Large intestine (tissue), 12 donors: ENCODE measurements at places on chromosomes 16 and 17. TPM values are rescaled to one million over a fixed set of nuclear protein-coding genes. Genes with fewer than 3 reads are reported as not detected.

TBC1D3C gene
- 3.1 TPM for polyA plus RNA-seq

- DNase-seq = no peak
Measured at GRCh38 chr16:84514874-84515835, 10.7 kb upstream of the MEAK7 start.

DNA sequence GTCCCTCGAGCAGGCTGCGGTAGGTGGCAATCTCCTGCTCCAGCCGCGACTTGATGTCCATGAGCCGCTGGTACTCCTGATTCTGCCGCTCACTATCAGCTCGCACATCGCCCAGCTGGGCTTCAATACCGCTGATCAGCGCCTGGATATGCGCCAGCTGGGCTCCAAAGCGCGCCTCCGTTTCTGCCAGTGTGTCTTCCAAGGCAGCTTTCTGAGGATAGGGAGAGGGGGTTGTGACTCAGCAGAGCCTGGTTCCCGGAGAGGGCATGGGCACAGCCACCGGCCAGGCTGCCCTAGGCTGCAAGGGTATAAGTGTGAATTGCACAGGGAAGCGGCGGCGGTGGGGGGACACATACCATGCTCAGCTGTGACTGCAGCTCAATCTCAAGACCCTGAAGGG lies 4.3 kb downstream of the KRT19 start:
- no peak for DNase-seq

PFAS gene
- polyA plus RNA-seq = 25.3 TPM

LGALS9C gene
- 0.51 TPM for polyA plus RNA-seq

DNA sequence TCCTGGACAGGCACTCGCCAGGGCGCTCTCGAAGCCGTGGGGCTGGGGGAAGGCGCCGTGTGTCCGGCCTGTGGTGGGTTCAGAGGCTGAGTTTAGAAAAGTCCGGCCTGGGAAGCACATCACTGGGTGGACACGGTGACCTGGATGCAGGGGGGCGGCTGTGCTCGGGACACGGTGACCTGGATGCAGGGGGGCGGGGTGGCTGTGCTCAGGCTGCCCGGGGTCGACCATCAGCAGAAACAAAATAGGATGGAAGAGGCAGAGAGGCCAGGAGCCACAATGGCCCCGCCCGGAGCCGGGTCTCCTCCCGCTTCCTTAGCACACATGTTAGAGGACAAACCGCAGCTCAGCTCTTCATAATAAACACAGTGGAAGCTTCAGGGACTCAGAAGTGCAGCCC lies 43.2 kb upstream of the GNG13 start:
- DNase-seq = no peak

PRSS22 gene
- 0.63 TPM for polyA plus RNA-seq

USP43 gene
- polyA plus RNA-seq = 4.7 TPM

- DNase-seq = no peak
Measured at GRCh38 chr16:600781-601180, 10.9 kb downstream of the RAB40C start.

- peak; percentile 34 for DNase-seq
Measured at GRCh38 chr16:8571061-8571596, 19.2 kb downstream of the TMEM114 start.

GRCh38 chr16:66357523-66357928 lies 9.0 kb upstream of the CDH5 start:
- DNase-seq = peak; percentile 56

DNA sequence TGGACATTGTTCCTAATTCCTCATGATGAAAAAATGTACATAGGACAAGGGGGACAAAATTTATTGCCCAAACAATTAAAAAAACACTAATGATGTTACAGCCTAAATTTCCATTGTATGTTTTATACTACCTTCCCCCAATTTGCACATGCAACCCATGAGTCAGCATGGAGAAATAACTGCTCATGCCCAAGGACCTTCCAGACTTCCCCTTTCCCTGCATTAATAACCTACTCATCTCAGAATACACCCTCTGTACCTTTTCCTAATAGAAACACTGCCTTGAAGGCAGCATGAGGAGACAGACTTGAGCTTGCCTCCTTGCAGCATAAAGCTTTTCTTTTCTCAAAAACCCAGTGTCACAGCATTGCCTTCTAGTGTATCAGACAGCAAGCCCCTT lies 2402.8 kb downstream of the TP53TG3F start:
- DNase-seq = no peak

DNA sequence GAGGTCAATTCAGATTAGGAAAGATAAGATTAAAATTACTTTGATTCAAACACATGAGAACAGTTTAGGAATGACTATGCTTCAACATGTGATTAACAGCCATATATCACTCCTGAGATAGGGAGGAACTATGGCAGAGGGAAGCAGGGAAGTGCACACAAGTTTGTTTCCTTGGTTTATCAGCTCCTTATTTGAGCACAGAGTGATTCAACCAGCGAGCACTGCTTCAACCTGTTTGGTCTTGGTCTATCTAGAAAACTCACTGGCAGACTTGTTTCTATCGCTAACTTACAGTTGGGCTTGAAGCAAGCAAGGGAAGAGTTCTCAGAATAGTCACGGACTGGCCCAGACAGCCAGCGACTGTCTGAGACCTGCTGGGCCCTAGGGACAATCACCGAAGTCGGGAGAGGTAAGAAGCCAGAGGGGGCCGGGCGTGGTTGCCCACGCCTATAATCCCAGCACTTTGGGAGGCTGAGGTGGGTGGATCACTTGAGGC lies 23.5 kb downstream of the TUBG1 start:
- peak; percentile 42 for DNase-seq

- no peak for DNase-seq
Measured at GRCh38 chr16:54194334-54194743, 92.2 kb downstream of the IRX3 start.

GRCh38 chr17:54172985-54173316 lies 350.2 kb downstream of the KIF2B start:
- DNase-seq = no peak

GPRC5C gene
- polyA plus RNA-seq = 38.8 TPM
